AG08395 (cell line): ENCODE measurements at places on chromosomes 7 and 10.
A peak's percentile ranks its signal among the peaks of the same experiment; 100 is the strongest.

DNA sequence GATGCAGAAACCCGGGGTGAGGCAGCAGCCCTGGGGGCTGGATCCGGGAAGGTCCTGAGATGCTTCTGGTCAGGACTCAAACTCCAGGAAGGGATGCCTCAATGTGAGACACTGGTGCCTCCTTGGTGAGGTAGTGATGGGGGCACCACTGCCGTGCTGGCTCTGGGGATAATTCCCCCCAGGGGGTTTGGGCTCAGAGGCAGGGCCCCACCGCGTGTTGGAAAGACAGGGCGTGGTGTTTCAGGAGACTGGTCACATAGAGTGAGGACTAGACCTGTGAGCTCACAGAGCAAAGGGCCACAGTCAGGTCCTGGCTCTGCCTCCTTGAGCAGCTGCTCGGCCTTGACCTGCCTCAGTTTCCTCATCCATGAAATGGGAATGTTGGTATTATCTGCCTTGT is 361.9 kb downstream of the GLRX3 start:
- DNase-seq, result no peak

DNA sequence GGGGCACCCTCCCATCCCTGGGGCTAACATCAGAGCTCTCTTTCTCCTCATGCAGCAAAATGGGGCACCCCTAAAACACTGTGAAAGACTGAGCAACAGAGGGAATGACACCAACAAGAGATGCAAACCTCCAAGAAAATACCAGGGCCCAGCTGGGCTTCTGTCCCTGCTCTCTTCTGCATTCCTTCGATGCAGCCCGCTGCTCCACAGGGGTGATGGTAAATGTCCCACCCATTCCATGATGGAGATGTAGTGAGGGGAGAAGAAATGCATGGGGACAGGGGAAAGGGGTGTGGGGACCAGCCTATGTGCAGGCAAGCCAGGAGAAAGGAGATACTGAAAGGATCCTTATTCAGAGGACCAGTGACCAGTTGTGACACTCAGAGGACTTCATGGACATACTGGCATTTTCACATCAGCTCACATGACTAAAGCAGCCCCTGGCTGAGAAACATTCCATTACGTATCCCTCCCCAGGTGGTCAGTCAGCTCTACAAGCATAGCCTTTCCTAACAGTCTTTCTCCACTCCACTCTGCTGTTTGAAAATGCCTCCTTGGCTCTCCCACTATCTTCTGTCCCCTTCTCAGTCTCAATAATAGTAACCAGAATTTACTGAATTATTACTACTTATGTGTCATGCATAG is 13.3 kb downstream of the SORBS1 start:
- DNase-seq, result no peak

DNA sequence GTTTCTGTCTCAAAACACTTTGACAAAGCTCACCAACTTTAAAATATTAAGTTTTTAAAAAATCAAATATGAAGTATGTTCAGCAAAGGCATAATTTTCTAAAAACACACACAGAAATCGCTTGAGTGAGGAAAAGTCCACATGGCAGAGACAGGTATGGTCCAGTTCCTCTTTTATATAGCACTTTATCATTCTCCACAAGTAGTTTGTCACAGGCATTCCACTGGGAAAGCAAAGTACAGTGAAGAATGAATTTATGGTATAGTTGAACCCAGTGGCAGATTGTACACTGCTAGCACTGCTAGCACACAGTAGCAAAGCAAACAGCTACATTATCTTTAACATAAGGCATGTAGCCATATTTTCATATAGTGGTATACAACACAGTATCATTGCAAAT is 102.3 kb downstream of the HECTD2 start:
- no peak for DNase-seq

- DNase-seq, result no peak
Measured at GRCh38 chr10:110158051-110159005, 49.1 kb upstream of the MXI1 start.

GRCh38 chr10:29957236-29957635 is 102.2 kb downstream of the JCAD start:
- no peak for DNase-seq

DNA sequence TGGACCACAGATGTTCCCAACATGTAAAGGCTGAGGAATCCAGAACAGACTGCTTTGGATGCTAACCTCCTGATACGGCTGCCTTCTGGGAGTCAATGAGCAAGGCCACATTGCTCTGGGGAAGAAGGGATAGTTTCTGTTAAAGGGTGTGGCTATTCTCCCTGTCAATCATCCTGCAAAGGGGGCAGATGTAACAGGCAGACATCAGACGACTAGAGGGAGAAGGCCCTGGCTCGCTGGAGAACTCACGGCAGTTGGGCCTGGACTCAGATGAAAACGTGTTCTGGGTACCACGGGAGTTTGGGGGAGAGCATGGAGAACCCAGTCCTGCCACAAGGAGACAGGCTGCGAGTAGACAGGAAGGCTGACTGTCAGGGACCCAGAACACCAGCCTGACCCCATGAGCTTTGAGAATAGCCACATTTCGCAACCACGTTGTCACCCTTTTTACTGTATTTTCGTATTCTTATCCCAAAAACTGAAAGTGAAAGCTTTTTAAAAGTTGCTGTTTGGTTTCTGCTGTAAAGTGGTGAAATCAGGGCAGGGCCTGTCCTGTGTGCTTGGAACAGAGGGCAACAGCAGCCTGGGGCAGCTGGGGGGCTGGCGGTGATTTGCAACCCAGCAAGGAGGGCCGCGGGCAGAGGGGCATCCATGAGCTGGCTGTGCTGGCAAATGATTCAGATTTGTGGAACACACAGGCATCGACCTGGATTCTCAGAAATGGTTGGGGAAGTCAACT is 95.3 kb downstream of the MYOF start:
- DNase-seq, result peak; percentile 61

DNA sequence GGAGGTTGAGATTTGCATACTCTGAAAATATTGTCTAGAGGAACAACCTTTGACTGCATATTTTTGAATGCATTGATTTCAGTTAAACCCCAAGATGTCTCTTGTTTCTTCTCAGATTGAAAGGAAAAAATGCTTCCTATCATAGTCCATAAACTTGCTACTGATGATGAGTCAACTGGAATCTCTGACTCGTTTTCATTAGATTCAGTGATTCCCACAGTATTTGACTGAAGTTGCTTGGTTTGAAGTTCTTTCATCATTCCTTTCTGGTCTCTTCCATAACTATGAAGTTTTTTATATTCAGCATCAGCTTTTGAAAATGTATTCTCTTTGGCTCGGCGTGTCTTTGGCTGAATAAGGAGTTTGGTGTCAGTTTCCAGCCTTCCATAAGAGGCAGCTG is 10.7 kb downstream of the PEX1 start:
- DNase-seq, result peak; percentile 37

GRCh38 chr10:112701878-112702255 is 248.2 kb upstream of the TCF7L2 start:
- DNase-seq, result no peak

GRCh38 chr10:58094985-58095718 is 172.5 kb downstream of the IPMK start:
- no peak for DNase-seq
